Germinal center (tissue), 1 donor: ENCODE measurements at places on chromosomes 6 and 20.

DNA sequence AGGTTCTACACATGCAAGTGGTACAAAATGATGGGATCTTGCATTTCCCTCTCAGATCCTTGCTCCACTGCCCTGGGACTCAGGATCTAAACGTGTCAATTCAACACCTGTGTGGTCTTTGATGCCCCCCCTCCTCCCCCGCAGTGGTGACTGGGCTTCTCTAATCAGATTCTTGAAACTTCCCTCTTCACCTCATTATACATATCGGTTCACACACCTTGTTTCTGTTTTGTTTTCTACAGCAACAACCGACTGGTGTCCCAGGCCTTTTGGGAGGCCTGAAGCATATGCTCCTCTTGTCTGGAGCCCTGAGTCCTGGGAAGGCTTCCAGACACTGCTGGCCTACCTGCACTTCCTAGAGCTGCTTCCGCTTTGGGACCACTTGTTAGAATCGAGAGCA, 20.0 kb downstream of the SAMD3 start:
- no peak for DNase-seq

DNA sequence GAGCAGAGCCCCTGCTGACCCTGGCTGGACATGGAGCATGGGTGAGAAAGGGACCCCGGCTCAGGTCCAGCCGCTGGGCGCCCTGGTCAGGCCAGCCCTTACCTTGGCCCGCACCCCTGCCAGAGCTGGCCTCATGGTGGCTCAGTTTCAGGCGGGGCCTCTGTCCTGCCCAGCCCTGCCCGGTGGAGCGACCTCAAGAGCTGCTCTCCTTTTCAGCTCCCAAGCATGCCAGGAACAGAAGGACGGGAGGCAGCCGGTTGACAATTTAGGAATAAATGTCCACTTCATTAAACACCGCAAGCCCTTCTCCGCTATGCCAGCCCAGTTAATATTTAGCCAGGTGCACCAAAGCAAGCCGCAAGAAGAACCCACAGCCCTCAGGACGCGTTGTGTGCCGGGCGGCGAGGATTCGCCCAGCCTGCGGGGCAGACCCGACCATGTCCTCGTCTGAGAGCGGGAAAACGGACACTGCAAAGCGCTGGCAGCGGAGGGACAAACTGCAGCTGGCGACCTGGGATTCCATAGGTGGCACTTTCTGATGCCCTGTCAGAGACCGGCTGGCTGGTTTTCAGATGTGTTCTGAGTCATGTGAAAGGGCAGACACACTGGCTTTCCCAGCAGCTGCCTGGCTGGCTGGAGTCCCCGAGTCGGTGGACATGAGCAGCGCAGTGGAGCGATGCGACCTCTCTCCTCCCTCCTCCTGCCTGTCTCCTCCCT, 221.9 kb downstream of the TTLL2 start:
- DNase-seq = no peak

DNA sequence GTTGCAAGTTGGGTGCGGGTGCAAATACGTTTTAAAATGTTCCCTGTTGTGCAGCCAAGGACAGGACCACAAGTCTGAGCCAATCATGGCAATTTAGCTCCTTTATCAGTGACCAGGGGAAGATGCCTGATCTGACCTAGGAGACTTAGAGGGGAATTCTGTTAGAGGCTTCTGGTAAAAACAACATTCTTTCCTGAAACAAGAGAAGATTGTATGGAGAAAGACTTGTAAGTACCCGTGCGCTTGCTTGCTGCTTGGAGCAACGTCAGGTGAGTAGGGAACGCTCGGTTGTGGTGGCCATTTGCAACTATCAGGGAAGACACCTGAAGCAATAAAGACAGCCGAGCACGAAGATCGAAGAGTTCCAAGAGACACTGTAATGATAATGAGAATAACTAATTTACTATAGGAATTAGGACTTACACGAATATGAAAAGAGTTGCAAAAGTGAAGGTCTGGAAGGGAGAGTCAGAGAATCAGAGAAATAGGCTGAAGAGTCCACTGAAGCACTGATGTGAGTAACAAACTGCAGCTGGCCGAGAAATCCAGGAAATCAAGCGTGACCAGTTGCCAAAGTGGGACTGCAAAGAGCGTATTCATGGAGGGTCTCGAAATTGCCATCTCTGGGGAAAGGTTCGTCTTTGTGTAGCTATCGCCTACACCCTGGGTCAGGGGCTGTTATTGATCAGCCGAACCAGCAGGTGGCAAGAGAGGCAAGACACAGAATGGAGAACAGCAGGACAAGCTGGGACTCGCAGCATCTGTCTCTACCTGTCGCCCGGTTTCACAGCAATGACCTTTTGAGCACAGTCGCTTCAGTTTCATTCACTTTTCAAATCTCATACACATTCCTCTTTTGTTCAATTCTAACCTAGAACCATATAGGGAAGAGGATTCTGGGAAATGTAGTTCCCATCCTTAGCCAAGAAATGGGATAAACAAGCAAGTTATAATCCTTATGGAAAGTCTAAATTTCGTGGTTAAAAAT, 26.1 kb downstream of the LOC128125822 start:
- DNase-seq = peak; percentile 80

DNA sequence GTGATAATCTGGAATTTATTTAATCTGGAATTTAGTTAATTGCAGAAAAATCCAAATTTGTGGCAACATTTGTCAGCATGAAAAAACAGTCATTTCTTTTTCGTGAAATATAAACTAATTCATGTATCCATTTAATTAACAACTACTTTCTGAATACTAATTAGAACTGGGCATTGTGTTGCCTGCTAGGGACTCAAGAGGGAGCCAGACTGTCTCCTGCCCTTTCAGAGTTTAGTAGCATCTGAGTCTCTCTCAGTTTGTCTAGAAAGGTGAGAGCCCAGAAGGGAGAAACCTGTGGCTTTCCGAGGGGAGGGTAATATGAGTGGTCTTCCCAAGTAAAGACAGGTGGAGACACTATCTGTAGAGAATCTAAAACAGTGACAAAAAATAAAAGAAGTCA, 210.9 kb upstream of the HDDC2 start:
- DNase-seq = no peak
